Right renal cortex interstitium (tissue), 3 donors: ENCODE measurements at places on chromosomes 4 and X.

GRCh38 chrX:10875995-10876394, 235.1 kb upstream of the HCCS start:
- DNase-seq = no peak

- no peak for DNase-seq
These were observed 178.6 kb downstream of the ADAMTS3 start for GRCh38 chr4:72390409-72390808.

GRCh38 chr4:87982036-87982435, 6.5 kb downstream of the SPP1 start:
- DNase-seq = no peak

GRCh38 chrX:41033299-41033698, 51.9 kb upstream of the USP9X start:
- no peak for DNase-seq

DNA sequence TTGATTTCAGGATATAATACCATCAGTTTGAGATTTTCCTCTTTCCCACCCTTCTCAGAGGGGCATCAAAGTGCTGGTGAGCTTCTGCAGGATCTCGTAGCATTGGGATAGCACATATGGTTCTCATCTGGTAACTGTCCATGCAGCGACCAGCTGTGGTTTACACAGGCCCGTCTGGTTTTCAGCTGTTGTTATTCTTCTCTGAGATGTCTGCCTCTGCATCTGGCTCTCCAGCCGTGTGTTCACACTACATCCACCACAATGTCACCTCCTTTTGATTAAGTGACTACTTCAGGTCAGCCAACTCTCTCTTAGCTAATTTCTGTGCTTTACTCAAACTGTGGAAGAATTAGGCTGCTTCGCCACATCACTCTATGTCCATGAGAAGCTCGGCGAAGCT, 676.7 kb upstream of the TENM3 start:
- DNase-seq = peak; percentile 32

DNA sequence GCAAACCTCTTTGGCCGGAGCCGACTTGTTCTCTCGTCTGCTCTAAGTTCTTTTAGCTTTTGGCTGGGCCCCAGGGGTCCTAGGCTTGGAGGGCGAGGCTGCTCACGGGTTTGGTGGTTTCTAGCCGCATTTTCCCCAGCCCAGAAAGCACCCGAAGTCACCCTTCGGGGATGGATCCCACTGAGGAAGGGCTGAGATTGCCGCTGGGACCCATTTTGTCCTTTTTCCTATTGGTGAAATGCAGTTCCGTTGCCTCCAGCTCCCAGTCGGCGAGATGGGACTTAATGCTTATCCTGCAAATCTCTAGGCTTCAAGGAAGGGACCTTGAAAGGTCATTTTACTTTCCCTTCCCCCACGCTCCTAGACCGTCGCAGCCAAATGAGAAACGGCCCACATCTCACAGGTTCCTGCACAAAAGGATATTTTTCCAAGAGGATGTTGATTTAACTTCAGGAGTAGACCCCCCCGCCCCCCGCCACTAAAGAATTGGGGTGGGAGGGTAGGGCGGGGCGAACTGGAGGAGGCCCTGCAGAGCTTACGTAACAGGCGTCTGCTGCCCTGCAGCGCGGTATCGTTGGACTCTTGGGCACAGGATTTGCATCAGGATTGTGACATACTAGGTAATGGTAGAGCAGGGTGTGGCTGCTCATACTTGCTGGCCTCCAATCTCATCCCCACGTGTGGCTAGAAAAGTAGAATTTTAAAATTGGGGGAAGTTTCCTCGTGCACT, 564 bp downstream of the PGK1 start:
- DNase-seq = no peak

GRCh38 chrX:13463608-13464007, 105.8 kb upstream of the EGFL6 start:
- no peak for DNase-seq

GRCh38 chr4:132593717-132594400, 555.2 kb upstream of the PCDH10 start:
- no peak for DNase-seq

- no peak for DNase-seq
These were observed 37.8 kb downstream of the UCHL1 start for GRCh38 chr4:41294445-41295062.

DNA sequence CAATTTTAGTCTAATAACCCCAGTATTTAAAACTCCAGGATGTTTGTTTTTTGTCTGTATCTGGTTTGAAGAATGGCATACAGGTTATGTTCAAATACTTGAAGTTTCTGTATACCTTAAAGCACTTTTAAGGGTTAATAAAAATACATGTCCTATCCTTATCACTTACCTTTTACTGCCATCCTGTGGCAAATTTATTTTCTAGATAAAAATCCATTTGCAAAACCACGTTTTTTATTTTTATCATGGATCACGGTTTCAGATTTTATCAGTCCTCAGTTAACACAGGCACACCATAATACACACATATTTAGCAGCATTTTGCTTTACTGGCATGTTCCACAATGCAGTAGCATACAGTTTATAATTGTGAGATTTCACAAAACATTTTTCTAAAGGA, 113.3 kb upstream of the H2AZ1 start:
- no peak for DNase-seq

DNA sequence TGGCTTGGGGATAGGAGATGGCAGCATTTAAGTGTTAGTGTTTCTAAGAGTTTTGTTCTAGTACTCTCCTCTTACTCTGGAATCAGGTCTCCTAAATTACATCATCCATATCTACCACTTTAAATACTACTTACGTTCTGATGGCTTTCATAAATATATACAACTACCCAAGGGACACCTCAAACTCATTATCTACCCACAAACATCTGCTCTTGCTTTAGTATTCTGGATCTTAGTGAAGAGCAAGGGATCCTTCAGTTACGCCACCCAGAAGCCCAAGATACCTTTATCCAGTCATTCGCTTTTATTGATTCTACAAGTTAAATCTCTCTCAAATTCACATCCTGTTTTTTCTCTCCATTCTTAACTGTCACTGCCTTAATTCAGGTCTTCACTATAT, 7.0 kb downstream of the NUP54 start:
- DNase-seq = no peak

DNA sequence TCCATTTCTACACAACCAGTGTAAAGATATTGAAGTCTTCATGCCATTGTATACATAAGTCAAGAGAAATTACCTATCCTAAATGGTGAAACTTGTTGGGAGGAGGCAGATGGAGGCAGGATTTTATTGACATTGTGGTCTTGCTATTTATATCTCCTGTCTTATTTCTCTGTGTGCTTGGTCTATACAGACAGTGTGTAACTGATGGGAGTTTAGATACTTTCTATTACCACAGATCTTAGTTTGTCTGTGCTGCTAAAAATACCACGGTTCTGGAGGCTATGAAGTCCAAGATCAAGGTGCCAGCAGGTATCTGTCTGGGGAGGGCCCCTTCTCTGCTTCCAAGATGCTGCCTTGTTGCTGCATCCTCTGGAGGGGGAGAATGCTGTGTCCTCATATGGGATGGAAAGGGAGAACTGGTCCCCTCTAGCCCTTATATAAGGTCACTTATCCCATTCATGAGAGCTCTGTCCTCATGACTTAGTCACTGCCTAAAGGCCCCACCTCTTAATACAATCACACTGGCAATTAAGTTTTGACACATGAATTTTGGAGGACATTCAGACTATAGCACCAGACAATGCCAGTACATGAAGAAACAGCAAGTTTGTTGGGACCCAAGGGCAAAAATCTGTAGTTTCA, 62.4 kb downstream of the SYNPO2 start:
- DNase-seq = no peak

GRCh38 chrX:117985241-117985640, 131.4 kb downstream of the KLHL13 start:
- DNase-seq = no peak

- DNase-seq = no peak
These were observed 1221.1 kb upstream of the ADGRL3 start for GRCh38 chr4:59979061-59979460.

- no peak for DNase-seq
These were observed 34.0 kb upstream of the RASGEF1B start for GRCh38 chr4:81505726-81506125.

- DNase-seq = no peak
These were observed 248.3 kb upstream of the GATB start for GRCh38 chr4:152009031-152009670.

GRCh38 chrX:2638279-2638678, 52.8 kb upstream of the CD99 start:
- no peak for DNase-seq

DNA sequence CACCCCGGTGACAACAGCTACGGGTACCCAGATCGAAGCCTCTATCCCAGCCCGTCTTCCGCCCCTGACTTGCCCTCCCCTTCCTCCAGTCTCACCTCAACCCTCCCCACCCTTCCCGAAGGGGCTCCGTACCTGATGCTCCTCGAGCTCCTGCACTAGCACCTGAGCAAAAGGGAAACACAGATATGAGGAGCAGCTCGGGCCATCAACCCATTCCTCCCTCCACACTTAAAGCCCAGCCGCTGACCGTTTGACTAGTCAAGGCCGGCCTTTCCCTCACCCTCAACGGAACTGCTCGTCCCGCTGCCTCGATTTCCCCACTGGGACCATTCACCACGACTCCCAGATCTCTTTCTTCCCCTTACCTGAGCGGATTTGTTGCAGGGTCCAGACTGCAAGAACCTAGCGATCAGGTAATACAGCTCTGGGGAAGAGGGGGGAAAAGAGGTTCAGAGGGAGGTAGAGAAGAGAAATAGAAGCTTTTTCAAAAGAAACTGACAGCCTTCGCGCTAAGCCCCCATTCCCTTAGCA, 731 bp downstream of the BRWD3 start:
- DNase-seq = no peak

GRCh38 chr4:186930024-186930423, 206.4 kb upstream of the FAT1 start:
- DNase-seq = no peak

DNA sequence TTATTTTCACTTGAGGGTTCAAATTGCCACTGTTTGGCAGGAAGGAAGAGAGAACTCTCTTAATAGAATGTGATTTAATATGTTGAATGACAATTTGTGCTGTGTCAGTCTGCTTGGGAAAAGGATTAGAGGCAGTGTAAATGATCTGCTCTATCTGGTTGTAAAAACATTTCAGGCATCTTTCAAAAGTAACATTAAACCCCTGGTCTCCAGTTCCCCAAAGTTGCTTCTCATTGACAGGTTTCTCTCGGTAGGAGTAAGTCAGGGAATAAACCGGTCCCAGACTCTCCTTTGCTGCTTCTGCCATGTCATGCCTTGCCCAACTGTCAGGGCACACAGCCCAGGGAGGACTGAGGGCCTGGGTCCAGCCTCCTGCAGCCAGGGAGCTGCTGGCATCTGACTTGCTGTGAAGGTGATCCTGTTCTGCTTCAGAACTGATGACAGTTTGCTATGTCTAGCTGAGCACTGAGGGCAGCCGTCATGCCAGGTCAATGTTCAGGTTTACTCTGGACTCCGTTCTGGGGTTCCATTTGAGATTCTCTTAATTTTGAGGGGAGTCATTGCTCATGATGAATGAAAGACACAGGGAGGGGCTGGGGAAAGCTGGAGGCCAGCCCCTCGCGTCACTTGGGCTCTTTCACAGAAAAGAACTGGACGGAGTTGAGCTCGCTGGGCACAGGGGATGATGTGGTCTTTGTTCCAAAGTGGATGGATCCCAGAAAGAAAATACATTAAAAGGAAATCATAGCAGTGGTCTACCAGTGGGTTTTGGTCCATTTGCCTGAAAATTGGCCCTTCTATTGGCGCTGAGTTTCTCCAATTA, 312.4 kb downstream of the ARHGAP10 start:
- no peak for DNase-seq

DNA sequence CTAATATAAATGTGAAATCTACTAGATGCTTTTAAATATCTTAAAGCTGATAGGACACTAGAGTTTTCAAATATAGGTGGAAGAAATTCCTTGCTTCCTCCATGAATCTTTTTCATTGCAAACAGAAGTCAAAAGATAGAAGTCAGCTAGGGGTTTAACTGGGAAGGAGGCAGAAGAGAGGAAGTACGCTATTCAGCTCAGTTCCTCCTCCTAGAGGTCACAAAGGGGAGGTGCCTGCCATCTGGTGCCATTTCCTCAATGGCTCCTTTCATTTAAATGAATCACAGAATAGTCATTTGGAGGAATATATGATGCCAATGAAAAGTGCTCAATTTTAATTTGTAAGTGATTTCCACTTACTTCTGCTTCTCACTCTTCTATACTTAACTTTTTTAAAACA, 8.5 kb downstream of the COL25A1 start:
- DNase-seq = no peak

- DNase-seq = no peak
These were observed 13.7 kb downstream of the LRPAP1 start for GRCh38 chr4:3518511-3518880.

DNA sequence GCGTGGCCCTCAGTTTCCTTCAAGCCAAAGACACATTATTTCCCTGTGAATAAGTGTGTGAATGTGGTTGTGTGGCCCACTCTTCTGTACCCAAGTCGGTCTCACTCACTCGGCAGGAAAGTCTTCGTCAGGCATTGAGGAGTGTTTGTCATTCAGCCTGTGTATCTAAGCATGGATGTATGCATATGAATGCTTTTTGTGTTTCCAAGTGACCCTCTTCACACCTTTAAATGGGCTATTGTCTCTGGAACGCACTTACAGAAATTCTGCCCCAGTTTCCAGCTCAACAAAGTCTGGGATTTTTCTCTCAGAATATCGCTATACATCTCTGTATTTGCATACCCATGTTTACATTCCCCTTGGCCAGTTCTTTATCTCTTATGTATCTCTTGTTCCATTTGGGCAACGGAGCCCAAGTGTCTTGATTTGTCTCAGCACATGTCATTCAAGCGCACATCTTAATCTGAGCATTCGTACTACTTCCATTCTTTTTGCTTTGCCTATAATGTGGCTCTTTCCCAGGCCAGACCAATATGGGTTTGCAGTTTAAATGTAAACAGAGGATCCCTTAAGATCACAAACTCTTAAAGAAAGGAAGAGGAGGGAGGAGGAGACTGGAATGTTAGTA, 4.8 kb downstream of the BCOR start:
- DNase-seq = no peak

DNA sequence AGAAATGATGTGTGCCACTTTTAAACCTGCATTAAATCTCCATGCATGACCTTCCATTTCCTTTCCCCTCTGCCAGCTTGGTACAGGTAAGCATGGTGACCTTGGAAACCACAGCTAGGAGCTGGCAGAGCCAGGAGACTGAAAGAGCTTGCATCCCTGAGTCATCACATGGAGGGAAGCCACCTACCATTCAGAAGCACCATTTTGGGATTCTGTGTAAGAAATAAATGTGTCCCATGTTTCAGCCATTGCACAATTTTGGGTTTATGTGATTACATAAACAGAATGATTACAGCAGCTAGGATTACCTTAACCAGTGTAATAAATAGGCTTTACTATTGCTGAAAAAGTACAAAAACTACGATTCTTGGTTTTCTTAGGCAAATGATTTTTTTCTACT, 17.3 kb upstream of the CCDC149 start:
- DNase-seq = no peak
